ENCODE measurements at places on chromosomes 2 and 18.

- no peak for DNase-seq
These were observed 21.0 kb downstream of the MIB1 start for GRCh38 chr18:21761471-21762115.

GRCh38 chr18:78622907-78623541 lies 356.6 kb upstream of the SALL3 start:
- DNase-seq = no peak

- DNase-seq = no peak
These were observed 389.9 kb downstream of the SOX11 start for GRCh38 chr2:6081955-6082624.

DNA sequence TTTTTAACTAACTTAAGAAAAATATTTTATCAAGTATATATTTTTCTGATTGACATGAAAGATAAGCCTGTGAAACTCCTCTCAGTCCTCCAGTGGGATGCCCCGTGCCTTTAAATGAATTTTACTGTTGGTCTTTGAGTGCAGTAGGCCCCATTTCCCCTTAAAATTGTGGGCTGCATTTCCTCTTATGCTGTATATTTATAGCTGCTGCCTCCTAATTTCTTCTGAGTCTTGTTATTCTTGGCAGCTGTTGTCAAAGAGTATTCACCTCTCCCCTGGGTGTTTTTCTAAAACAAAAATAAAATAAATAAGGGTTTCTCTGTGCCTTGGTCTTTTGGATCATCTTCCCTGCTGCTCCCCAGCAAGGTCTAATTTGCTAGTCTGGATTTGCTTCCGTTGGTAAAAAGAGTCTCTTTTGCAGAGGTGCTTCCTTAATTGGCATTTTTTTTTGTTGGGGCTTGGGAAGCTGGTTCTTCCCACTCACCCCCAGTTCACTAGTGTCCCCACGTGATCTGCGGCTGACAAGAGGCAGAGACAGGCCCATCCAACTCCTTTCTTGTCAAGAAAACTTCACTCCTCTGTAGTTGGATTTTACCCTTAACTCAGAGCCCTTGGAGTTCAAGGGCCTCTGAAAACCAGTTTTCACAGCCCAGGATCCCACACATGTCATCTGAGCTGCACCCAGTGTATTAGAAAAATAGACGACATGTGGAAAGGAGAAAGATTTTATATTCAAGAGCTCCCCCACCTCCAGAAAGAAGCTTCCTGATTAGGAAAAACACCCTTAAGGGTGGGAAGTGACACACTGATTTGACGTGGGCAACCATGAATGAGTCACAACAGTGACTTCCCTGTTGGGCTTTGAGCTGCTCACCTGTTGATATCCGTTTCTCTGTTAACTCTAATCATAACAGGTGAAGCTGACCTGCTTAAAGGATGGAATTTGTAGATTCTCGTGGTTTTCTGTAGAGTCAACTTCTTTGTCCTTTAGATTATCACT lies 431.5 kb downstream of the DCDC2C start:
- DNase-seq = no peak

- no peak for DNase-seq
These were observed 25.1 kb downstream of the BMP10 start for GRCh38 chr2:68846091-68846490.

All from GM04503 (cell line).